ENCODE measurements at places on chromosomes 5 and 9. TPM values are rescaled to one million over a fixed set of nuclear protein-coding genes. Genes with fewer than 3 reads are reported as not detected.

Gene SLCO6A1
- not detected for polyA plus RNA-seq

- DNase-seq = no peak
These were observed 6.9 kb downstream of the COL23A1 start for GRCh38 chr5:178583279-178583678.

DNA sequence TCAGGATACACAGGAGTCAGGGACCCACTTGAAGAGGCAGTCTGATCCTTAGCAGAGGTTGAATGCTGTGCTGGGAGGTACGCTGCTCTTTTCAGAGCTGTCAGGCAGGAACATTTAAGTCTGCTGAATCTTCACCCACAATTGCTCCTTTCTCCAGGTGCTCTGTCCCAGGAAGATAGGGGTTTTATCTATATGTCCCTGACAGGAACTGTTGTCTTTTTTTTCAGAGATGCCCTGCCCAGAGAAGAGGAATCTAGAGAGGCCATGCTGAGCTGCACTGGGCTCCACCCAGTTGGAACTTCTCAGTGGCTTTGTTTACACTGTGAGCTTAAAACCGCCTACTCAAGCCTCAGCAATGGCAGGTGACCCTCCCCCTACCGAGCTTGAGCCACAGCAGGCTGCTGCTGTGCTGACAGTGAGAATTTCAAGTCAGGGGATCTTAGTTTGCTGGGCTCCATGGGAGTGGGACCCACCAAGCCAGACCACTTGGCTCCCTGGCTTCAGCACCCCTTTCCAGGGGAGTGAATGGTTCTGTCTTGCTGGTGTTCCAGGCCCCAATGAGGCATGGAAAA lies 169.0 kb downstream of the FBXL17 start:
- peak; percentile 26 for DNase-seq

DNA sequence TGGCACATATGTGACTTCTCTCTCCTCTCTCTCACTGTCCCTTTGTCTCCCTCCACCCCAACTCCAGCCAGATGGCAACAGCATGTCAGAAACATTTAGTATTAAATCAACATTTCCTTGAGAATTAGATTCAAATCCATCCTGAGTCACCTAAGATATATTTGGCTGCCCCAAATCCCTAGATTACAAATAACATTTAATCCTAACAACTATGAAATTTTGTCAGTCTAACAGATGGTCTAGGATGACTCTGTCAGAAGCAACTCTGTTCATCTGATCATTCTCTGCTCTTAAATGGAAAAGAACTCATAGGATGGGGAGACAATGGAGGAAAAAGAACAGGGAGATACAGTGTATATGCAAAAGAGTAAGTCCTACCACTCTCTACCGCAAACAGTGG lies 201.2 kb downstream of the TSSK1B start:
- no peak for DNase-seq

DNA sequence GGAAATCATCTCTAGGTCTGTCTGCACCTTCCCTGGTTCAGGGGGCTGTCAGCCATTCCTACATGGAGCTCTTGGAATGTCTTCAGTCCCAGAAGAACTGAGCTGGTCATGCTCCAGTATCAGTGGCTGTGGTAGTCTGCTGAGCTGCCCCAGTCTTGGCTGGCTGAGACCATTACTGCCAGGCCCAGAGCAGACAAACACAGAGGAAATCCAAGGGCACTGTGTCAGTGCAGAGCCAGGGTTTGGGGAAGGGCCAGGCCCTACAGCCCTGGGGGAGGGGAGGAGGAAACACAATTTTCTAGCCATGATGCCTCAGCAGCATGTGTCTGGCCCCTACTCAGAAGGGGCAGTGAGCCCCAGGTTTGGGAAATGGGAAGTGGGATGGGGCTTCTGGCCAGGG lies 58.4 kb downstream of the ARHGEF37 start:
- DNase-seq = no peak

GRCh38 chr9:136808806-136809158 lies 1.0 kb downstream of the RABL6 start:
- no peak for DNase-seq

DNA sequence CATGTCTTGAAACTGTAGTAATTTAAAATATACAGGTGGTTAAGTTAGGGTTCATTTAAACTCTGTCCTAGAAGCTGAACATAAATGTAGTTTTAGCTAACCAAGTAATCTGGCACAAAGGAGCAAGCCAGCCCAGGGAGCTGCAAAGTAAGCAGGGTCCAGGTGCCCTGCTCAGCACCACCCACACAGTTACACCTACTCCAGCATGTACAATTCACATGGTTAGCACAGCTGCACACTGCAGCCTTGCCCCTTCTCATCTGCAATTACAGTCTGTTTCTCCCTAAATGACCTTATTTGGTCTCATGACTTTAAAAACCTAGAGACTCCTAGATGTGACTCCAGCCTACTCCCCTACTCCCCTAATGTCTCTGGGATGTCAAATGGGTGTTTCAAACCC lies 128.4 kb downstream of the EPB41L4A start:
- DNase-seq = no peak

Gene PRKAA1
- polyA plus RNA-seq = 107 TPM

GRCh38 chr5:145118611-145119010 lies 716.5 kb downstream of the PRELID2 start:
- DNase-seq = no peak

Gene GMCL2
- not detected for polyA plus RNA-seq

DNA sequence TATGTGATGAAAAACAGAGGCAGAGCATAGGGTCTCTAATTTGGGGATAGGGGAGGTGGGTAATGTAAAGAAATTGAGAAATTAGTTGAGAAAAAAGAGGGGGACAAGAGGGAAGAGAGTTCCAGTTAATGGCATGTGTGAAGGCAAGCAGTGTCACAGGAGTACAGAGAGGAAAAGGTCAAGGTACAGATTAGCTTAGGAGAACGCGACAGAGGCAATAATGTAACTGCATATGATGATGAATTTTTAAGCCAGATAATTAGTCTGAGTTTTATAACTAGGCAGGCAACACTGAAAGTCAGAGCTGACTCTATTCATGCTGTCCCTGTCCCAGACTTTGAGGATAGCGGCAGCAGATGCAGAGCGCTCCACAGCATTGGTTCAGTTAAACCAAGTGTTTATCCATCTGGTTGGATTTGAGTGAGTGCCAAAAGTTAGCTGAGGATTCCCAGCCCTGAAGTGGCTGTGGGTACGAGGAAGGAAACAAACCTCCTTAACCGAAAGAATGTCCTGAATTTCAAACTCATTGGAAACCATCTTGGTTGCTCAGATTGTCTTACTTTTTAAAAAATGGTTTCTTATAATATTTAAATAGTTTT lies 315.2 kb downstream of the ARHGAP26 start:
- DNase-seq = no peak

GRCh38 chr5:172497591-172498255 lies 43.4 kb upstream of the SH3PXD2B start:
- no peak for DNase-seq

Gene LAMC3
- polyA plus RNA-seq = not detected

GRCh38 chr5:105504-106070 lies 13.6 kb downstream of the PLEKHG4B start:
- DNase-seq = no peak

DNA sequence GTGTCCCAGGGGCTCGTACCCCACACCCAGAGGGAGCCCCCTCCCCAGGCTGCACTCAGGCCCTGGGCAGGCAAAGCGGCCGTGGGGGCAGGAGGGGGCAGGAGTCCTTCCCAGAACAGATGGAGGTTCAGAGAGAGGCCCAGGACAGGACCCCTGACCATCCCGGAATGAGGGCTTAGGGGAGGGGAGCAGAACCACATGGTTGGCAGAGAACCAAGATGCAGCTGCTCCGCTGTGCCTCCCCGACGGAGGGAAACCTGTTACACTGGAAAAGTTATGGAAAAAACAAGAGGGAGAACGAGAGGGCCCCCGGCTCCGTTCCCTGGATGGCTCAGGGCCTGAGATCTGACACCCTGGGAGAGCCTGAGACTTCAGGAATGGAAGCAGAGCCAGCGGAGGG lies 22.7 kb downstream of the SLC12A7 start:
- no peak for DNase-seq

Gene CDKN2B
- polyA plus RNA-seq = 10.2 TPM

Measured in AG04450 (cell line).